ENCODE measurements at places on chromosomes 6 and 20.

DNA sequence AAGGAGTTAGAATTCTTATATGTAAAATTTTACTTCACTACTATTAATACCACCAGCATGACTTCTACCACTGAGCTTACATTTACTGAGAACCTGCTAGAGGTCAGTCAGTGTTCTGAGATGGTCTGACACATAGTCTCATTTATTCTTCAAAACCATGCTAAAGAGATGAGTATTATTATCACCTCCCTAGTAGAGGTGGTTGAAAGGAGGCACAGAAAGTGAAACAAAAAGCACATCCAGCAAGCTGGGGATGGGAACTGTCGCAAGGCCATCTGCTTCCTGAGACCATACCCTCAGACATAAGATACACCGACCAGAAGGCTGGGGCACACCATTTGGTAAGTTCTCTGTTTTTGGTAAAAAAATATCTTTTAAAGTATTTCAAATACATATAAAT, 137.7 kb downstream of the INSM1 start:
- DNase-seq: no peak

- no peak for DNase-seq
Measured at GRCh38 chr6:114154812-114155211, 183.9 kb upstream of the HDAC2 start.

- no peak for DNase-seq
Measured at GRCh38 chr6:3357678-3358077, 98.9 kb downstream of the PSMG4 start.

- no peak for DNase-seq
Measured at GRCh38 chr6:3534599-3534998, 77.7 kb upstream of the SLC22A23 start.

DNA sequence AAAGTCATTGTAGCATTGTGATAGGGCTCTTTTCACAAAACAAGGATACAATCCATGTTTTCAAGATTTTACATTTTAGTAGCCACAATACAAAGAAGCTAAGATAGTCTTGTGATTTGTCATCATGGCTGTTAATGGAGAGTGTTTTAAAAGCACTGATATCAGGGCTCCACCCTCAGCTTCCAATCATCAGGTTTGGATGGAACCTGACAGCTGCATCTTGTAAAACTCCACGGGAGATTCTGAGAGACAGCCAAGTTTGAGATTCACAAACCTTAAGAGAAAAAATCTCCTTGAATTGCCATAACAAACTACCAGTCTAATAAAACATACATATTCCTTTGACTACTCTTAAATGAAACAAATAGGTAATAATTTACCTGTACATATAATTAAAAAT, 280.2 kb downstream of the ESR1 start:
- no peak for DNase-seq

- no peak for DNase-seq
Measured at GRCh38 chr20:35006531-35006971, 50.9 kb downstream of the MYH7B start.

DNA sequence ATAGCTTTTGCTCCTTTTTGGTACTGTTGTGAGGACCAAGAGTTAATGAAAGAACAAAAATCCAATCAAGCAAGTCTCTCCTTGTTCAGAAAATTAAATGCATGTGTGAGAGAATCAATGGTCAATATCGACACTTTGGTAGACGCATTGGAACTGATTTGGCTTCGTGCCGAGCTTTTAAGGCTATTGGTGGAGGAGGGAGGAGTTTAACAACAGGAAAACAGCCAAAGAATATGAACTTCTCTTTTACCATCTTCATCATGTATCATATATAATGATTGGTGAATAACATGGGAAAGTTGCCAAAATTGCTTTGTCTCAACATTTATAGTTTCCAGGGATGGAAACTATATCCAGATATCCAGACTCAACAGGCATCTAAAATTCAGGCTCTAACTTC, 266.5 kb upstream of the CITED2 start:
- no peak for DNase-seq

DNA sequence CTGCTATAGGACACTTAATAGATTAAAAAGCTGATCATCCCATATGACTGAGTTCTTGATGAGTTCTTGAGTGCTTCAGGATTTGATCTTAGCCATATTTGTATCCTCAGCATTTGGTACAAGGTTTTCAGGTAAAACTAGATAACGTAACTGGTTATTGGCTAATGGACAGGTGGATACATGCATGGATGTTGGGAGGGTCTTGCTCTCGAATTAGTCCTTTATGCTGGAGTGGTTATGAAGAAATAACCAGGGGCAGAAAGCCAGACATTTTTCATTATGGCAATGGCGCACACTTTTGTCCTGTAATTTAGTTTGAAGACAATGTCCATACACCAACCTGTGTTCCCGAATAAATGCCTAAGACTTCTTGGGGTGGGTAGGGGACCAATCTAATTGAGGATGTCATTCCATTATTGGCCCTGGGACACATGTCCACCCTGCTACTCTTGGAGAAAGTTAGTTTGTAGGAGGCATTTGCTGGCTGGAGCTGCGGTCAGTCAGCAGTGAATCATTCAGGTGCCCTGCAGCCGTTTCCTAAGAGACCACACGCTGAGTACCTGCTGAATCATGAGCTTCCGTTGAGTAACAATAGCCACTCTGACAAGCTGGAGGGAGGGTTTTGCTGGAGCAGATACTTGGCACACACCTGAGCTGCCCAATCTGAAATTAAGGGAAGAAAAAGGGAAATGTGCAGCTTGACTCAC, 194.4 kb downstream of the FOXA2 start:
- no peak for DNase-seq

- no peak for DNase-seq
Measured at GRCh38 chr20:57508381-57508780, 16.6 kb downstream of the CTCFL start.

GRCh38 chr20:32332614-32333013, 25.5 kb upstream of the ASXL1 start:
- no peak for DNase-seq

- no peak for DNase-seq
Measured at GRCh38 chr6:35426074-35426473, 26.1 kb upstream of the FANCE start.

GRCh38 chr6:36324715-36325114, 12.0 kb downstream of the BNIP5 start:
- no peak for DNase-seq

DNA sequence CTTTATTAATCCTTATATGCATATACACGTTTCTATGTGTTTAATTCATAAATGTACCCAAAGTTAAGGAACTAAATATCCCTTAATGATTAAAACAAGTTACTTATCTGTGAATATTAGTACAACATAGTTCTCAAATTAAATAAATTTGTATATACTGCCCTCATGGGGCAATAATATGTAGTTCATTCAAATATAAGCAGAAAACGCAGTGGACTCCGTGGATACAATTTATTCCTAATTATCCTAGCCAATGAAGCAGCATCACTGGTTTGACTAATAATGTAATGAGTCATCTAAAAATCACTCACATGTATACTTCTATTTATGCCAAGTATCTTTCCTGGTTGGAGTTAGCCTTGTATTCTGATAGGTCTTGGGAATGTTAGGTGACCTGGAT, 111.6 kb downstream of the TBC1D32 start:
- DNase-seq: no peak

DNA sequence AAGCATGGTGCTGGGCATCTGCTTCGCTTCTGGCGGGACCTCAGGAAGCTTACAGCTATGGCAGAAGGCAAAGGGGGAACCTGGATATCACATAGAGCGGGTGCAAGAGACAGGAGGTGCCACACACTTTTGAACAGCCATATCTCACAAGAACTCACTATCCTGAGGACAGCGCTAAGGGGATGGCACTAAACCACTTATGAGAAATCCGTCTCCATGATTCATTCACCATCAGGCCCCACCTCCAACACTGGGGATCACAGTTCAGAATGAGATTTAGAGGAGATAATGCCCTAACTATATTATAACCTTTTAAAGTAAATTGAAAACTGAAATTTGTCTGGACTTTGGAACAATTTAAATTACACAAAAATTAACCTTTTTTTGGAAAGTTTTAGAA, 37.8 kb upstream of the SUMO4 start:
- no peak for DNase-seq

- DNase-seq: no peak
Measured at GRCh38 chr20:1254254-1254653, 11.8 kb upstream of the SNPH start.

- no peak for DNase-seq
Measured at GRCh38 chr6:132512342-132512637, 626 bp downstream of the STX7 start.

- DNase-seq: no peak
Measured at GRCh38 chr6:166297606-166298005, 10.6 kb downstream of the PRR18 start.

GRCh38 chr6:147467428-147467827, 41.1 kb upstream of the SAMD5 start:
- DNase-seq: no peak

- DNase-seq: no peak
Measured at GRCh38 chr6:29564875-29565274, 5.3 kb upstream of the UBD start.

DNA sequence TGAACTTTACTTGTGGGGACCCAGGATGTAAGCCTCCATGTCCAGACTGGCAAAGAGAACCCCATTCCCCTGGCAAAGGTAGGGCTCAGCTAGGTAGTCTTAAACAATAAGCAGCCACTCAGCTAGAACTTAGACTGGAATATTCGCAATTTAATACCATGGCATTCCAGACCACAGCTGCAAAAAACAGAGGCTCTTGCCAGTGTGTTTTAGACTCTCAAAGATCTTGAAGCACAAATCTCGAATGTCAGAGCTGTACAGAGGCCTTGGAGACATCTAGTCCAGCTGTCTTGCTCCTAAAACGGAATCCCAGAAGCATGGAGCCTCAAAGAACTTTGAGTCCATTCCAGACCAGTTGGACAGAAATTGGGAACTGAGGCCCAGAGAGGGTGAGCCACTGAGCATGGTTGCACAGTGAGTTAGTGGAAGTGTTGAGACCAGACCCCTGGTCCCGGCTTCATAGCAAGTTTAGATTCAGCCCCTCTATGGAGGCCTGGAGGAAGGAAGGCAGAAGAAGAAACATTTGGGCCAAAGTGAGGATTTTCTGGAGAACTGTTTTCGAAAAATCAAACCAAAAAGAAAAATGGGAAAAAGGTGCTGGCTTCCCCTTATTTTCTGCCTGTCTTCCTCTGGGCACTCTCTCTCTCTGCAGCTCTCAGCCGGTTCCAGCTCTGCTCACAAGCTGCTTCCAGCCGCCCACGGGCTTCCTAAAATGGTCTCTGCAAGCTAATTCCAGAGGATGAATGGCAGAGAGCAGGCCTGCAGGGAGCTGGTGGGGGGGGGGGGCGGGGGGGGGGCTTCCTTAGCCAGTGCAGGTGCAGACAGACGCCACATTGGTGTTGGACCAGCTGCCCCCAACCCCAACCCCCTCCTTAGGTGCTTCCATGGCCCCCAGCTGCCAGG, 32.4 kb downstream of the AAR2 start:
- no peak for DNase-seq

GRCh38 chr20:39758876-39759275, 796.7 kb downstream of the DHX35 start:
- no peak for DNase-seq

DNA sequence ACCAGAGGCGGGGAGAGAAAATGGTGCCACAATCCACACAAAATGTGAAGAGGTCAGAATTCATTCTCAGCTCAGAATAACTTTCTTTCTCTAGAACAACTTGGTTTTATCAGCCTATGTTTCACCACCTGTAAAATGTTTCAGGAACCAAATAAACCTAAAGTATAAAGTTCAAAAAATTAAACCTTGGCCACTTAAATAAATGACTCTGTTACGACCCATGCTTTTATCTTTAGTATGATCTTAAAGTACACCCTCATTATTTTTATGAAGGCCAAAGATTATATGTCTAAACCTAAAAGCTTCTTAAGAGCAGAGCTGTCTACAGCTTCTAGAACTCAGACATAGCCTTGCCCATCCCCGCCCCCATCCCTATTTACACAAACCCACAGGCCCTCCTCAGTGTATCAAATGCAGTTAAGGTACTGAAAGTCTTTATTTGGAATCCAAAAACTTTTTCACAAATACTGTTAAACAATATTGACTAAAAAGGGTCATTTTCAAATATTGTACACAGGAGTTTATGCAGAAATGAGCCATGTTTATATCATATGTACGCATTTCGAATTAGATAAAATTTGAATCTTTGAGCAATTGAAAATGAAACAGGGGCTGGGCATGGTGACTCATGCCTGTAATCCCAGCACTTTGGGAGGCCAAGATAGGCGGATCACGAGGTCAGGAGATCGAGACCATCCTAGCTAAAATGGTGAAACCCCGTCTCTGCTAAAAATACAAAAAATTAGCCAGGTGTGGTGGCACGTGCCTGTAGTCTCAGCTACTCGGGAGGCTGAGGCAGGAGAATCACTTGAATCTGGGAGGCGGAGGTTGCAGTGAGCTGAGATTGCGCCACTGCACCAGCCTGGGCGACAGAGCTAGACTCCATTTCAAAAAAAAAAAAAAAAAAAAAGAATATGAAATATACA, 5.7 kb upstream of the NHSL1 start:
- DNase-seq: no peak

DNA sequence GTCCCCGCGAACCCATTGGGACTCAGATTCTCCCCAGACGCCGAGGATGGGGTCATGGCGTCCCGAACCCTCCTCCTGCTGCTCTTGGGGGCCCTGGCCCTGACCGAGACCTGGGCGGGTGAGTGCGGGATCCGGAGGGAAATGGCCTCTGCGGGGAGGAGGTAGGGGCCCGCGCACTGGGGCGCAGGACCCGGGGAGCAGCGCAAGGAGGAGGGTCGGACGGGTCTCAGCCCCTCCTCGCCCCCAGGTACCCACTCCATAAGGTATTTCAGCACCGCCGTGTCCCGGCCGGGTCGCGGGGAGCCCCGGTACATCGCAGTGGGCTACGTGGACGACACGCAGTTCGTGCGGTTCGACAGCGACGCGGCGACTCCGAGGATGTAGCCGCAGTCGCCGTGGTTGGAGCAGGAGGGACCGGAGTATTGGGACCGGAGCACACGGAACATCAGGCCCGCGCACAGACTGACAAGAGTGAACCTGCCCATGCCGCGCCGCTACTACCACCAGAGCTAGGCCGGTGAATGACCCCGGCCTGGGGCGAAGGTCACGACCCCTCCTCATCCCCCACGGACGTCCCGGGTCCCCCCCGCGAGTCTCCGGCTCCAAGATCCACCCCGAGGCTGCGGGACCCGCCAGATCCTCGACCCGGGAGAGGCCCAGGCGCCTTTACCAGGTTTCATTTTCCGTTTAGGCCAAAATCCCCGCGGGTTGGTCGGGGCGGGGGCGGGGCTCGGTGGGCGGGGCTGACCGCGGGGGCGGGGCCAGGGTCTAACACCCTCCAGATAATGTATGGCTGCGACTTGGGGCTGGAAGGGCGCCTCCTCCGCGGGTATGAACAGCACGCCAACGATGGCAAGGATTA, 15.7 kb upstream of the HLA-A start:
- peak; percentile 81 for DNase-seq

- no peak for DNase-seq
Measured at GRCh38 chr6:128139519-128139918, 238.7 kb upstream of the THEMIS start.

GRCh38 chr20:37680420-37680819, 13.4 kb upstream of the CTNNBL1 start:
- no peak for DNase-seq

DNA sequence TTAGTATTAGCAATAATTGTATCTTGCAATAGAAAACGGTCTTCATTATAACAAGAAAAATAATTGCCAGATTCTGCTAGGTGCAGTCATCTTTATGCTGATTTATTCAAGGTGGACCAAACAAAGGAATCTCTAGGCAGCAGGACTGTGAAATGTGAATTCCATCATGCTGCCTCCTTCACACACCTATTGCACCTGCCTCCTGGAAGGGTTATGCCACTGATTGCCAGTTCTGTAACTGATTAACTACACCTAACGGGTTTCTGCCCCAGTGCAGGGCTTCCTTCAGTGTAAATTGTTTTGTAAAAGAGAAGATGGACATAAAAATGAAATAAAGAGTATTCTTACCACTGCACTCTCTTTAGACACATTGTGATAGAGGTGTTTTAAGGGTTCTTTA, 96.1 kb downstream of the FOXO3 start:
- DNase-seq: no peak
